T-helper 9 cell (primary cell): ENCODE measurements at places on chromosomes 13 and 19.

GRCh38 chr13:61654481-61654880 lies 238.8 kb upstream of the PCDH20 start:
- DNase-seq = no peak

DNA sequence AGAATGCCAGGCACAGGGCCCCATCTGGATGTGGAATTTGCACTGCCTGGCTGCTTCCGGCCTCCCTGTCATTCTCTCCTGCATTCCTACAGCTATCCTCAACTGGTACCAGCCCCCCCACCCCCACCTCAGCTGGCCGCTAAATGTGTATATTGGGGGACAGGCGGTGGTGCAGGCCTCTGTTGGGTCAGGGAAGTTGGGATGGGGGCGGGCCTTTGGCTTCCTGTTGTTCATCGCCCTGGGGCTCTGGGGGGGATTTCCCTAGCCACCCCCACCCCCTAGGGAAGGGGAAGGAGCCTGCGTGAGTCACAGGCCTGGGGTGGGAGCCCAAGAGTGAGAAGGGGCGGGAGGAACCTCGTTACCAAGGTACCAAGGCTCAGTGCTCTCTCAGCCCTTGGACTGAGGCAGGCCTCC lies 10.6 kb downstream of the POU2F2 start:
- DNase-seq = peak; percentile 69

GRCh38 chr19:55339889-55340783 lies 460 bp downstream of the KMT5C start:
- DNase-seq = peak; percentile 28

DNA sequence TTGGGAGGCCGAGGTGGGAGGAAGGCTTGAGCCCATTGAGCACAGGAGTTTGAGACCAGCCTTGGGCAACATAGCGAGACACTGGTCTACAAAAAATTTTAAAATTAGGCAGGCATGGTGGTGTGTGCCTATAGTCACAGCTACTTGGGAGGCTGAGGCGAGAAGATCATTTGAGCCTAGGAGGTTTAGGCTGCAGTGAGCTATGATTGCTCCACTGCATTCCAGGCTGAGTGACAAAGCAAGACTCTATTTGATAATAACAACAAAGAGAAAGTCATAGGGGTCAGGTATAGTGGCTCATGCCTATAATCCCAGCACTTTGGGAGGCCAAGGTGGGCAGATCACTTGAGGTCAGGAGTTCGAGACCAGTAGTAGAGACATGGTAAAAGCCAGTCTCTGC lies 4.6 kb upstream of the SLC44A2 start:
- DNase-seq = no peak

DNA sequence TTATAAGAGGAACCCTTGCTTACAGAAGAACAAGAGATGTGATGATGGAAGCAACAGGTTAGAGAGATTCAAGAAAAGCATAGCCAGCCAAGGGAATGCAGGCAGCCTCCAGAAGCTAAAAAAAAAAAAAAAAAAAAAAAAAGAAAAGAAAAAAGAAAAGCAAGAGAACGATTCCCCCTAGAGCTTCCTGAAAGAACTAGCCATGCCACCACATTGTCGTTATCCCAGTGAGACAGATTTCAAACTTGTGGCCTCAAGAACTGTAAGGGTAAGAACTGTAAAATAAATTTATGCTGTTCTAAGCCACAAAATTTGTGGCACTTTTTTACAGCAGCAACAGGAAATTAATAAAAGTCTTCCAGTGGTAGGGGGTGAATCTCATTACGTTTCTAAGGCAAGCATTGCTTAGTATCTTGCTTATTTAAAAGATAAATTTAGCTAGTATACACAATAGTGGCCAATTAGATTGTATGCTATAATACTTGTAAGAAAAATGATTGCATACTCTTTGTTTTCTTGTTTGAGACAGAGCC lies 21.8 kb downstream of the RFXAP start:
- no peak for DNase-seq

- no peak for DNase-seq
Measured at GRCh38 chr13:67281466-67281865, 51.3 kb upstream of the PCDH9 start.

DNA sequence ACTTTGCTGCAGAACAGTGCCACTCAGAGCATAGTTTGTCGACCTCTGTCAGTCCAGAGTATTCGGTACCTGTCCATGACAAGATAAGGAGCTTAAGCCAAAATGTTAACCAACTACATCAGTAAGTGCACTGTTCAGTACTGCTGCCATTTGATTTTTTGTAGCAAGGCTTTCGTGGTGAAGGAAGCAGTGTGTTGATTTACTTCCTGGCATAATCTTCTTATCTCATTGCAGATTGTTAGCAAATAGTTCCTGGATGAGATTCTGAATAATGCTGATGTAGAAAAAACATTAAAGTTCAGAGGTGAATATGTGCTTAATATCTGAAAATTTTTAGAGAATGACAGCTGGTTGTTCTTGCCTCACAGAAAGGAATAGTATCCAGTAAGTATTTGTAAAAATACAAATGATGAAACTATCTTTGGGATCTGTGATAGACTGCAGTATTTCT lies 85.7 kb downstream of the LRRC63 start:
- no peak for DNase-seq

DNA sequence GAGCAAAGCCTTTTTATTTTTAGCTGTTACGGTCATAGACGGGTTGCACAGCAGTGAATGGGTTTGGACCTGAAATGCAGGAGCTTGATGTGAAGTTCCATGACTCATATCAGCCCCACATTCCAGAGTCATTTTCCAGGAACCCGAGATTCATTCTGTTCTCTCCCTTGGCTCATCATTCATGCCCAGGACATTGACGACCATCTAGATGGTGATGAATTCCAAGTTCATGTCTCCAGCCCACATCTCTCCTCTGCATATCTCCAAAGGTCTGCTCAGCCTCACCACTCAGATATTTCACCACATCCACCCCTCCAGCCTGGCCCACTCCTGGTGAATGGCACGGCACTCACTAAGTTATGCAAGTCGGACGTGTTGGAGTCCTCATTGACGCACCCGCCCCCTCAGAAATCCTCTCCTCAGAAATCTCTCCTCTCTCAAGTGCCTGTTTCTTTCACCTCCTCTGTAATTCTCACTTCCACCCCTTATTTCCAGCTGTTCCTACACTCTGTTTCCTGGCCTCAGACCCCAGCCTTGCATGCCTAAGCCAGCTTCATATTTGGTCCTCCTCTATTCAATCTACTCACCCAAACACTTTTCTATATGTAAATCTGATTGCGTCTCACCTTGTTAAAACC lies 83.1 kb downstream of the ALOX5AP start:
- DNase-seq = no peak

GRCh38 chr13:23899555-23899954 lies 2.3 kb upstream of the C1QTNF9B start:
- DNase-seq = no peak

GRCh38 chr19:29564574-29565005 lies 38.8 kb downstream of the VSTM2B start:
- DNase-seq = no peak

- DNase-seq = no peak
Measured at GRCh38 chr13:75220861-75221260, 261.1 kb downstream of the TBC1D4 start.

GRCh38 chr13:51920786-51921185 lies 59.0 kb downstream of the CCDC70 start:
- no peak for DNase-seq

- DNase-seq = no peak
Measured at GRCh38 chr13:113897966-113898365, 34.1 kb upstream of the GAS6 start.

DNA sequence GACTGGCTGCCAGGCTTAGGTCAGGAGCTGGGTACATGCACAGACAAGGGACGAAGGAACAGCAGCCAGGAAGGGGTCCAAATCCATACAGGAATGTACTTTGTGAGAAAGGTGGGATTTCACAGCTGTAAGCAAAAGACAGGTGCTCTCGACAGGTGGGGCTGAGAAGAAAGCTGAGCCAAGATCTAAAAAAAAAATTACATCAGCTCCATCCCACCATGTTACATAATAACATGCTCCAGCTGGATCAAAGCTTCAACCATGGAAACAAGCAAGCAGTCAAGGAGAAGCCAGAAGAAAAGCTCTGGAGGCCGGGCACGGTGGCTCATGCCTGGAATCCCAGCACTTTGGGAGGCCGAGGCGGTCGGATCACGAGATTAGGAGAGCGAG lies 8.0 kb downstream of the UBXN6 start:
- no peak for DNase-seq

DNA sequence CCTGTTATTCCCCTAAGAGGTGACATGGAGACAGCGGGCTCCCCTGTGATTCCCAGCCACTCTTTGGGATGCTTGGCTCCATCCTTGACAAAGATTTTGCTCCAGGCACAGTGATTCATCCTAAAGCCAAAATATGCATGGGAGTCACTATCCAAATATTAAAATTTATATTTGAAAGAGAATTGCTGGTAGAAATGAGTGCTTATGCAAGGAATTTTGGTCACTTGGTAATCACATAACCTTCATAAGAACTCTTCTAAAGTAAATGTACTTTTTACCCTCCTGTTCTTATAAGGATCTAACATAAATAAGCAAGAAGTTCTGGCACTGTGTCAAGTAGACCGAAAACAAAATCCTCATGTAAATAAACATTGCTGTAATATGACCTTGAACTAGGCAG lies 385.8 kb downstream of the ITGBL1 start:
- no peak for DNase-seq

- no peak for DNase-seq
Measured at GRCh38 chr13:50401721-50402465, 386.6 kb downstream of the KCNRG start.

DNA sequence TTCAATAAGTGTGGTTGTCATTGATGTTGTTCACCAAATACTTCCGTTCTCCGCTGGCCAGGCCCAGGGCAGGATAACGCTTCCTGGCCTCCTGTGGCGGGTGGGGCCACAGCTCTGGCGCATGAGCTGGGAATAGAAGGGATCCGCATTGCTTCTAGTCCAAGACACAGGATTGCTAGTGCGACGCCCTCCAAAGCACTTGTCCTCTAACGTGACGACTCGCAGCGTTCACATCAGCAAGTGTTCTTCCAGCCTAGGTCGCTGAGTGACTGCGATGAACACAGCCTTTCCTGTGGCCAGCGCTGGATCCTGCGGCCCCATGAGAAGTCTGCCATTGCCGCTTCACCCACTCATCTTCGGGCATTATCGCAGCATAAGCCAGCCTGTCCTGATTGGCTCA lies 39.4 kb downstream of the VSTM2B start:
- DNase-seq = no peak

DNA sequence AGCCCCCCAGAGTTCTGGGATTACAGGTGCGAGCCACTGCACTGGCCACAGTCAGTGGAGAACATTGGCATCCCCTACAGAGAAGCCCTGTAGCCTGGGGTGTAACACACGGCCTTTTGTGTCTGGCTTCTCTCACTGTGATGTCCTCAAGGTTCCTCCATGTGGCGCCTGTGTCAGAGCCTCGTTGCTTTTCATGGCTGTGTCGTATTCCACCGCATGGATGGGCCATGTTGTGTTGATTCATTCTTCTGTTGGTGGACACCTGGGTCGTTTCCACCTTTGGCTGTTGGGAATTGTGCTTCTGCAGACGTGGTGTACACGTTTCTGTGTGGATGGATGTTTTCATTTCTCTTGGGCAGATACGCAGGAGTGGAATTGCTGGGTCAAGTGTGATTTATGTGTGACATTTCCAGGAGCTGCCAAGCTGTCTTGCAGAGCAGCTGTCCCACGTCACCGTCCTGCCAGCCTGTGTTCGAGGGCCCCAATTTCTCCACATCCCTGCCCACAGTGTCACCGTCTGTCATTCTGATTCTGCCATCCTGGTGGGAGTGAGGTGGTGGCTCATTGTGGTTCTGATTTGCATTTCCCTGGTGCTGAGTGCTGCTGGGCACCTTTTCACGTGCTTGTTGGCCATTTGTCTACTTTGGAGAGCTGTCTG lies 59.4 kb downstream of the KDM4B start:
- no peak for DNase-seq

GRCh38 chr19:41112728-41113290 lies 1.4 kb upstream of the CYP2F1 start:
- DNase-seq = no peak

DNA sequence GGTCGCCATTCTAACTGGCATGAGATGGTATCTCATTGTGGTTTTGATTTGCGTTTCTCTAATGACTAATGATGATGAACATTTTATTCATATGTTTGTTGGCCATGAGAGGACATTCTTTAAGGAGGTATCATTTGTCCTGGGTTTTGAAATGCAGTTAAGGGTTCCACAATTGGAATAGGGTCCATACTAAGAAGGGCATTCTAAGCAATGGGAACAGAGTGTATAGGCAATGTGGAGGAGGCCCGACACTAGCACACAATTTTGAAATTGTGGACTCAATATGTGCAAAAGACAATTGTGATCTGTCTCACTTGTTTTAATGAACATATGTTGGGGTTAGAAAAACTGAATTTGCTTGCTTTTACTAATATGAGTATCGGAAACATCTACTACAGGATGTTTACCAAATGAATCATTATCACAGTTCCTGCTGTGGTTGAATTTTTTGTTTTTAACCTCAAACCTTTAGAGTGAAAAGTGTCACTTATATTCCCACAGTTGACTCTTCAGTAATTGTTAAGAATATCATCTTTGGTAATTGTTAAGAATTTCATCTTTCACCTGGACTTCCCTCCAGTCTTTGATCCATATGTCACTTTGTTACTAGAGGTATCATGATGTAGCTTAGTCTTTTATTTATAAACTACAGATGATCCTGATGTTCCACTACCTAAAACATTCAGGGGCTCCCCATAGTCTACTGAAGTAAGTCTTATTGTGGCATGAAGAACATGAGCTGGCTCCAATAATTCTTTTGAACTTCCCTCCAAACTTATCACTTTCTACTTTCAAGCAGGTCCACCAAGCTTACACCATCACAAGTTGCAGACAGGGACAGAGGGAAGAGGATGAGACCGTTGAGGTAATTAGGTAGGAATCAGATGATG lies 109.7 kb upstream of the KLF12 start:
- DNase-seq = no peak

DNA sequence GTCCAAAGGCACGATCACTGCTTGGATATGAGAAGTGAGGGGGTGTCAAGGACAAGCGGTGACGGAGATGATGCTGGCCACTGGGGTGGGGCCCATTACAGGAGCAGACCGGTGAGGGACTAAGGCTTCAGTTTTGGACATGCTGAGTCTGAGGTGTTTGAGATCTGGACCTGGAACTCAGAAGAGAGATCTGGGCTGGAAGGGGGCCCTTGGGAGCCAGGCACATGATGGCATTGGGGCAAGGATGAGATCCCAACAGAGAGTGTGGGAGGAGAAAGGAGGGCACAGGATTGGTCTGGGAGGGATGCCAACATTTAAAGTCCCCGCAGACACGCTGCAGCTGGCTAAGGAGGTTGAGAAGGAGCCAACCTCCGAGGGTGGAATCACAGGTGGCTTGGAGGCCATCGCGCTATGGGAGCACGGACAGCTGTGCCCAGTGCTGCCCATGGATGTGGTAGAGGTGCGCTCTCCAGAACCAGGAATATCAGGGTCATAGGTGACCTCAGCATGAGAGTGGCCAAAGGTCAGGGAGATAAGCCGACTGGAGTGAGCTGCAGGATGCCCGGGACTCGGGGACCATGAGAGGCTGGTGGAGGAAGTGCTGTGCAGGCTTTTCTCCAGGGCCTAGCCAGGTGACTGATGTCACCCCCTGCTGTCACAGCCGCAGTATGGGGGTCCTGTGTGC lies 21.8 kb downstream of the DHRS12 start:
- DNase-seq = no peak
